Stimulated activated CD4-positive, alpha-beta T cell treated with anti-CD3 and anti-CD28 coated beads, Interleukin-4, amount 100 ng/mL, for 24 hours (primary cell): ENCODE measurements at places on chromosomes 13 and 19.

DNA sequence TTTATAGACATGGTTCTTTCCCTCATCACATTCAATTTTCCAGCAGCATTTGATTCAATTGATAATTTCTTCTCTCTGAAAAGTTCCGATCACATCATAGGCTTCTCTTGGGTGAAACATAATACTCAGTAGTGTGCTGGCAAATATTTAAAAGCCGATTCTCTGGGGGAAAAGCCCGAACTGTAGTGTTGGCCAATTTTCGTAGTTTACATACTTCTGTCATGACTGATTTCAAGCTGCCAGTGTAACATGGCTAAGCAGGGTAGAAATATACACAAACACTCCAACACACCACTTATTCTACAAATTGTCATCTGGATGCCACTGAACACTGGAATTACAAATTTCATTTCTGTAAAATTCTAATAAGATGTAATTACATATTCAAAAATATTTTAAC lies 56.1 kb upstream of the FREM2 start:
- no peak for DNase-seq

DNA sequence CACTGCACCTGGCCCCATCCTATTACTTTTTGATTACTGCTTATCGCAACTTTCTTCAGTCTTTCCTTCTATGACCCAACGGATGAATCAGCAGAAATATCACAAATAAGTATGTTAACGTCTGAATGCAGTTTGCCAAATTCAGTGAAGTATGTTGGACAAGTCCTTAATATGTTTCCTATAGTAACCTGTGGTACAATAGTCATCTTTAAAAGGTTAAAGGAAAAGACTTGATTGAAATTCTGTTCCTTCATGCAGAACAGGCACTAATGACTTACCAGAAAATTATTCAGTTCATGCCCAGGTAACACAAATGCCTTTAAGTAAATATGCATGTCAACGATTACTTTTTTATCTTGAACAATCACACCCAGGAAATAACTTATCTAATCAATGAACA lies 242.6 kb downstream of the KCTD12 start:
- no peak for DNase-seq

DNA sequence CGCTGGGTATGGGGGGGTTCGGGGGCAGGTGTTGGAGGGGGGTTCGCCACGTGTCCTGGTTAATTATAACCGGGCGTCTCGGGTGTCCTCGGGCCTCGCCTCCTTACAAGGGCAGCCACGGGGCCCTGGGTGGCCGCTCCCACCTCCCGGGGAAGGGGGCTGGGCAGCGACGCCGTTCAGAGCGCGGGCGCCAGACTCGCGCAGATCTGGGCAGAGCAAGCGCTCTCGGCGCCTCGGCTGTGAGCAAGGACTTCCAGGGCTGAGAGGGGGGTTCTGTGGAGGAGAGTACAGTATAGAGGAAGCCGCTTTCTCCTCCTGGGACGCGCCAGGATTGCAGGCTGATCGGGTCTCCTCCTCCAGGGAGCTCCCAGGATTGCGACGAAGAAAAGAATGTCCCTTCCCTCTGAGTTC lies 1.0 kb upstream of the CKM start:
- DNase-seq = no peak

- DNase-seq = no peak
Measured at GRCh38 chr13:113022745-113023574, 53.9 kb downstream of the MCF2L start.

DNA sequence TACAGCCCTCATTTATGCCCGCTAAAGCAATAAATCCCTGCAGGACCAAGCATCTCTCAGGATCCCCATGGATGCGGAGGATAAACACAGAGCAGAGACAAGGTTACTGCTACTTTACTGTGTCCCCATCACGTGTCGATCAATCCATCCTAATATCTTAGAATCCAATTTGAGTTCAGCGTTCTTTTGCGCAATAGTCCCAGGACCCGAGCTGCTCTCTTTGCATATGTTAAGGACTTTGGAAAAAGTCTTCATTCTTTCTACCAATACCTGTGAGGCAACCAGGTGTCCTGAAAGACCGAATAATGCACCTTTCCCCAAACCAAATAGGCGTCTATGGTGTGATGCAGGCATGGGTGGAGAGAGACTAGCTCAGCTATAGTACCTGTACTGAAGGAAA lies 38.0 kb upstream of the URAD start:
- no peak for DNase-seq

DNA sequence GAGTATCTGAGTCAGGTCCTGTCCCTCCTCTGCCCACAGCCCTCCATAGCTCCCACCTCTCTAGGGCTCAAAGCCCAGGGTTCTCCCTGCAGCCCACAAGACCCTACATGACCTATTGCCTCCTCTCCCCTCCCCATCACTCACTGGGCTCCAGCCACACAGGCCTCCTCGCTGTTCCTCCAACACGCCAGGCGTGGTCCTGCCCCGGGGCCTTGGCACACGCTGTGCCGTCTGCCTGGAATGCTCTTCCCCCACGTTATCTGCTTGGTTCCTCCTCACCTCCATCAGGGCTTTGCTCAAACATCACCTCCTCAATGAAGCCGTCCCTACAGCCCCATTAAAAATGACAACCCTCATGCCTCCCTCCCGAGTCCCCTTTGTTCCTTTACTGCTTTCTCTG lies 21.1 kb downstream of the PTPRS start:
- no peak for DNase-seq

DNA sequence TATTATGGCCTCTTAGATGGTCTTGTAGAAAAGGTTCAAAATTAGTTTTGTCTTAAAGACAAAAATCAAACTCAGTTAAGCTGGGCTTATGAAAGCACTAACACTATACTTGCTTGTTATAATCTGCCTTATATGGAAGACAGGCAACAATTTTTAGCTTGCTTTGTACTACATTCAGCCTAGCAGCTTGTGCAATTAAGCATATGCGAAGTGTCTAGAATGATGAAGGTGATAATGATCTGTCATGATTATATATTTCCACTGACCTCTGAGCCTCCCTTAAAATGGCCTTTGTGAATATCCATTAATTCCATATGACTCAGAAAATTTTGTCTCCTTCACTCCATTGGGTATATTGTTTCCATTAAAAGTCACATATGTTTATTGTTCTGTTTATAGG lies 834.9 kb downstream of the OLFM4 start:
- no peak for DNase-seq

DNA sequence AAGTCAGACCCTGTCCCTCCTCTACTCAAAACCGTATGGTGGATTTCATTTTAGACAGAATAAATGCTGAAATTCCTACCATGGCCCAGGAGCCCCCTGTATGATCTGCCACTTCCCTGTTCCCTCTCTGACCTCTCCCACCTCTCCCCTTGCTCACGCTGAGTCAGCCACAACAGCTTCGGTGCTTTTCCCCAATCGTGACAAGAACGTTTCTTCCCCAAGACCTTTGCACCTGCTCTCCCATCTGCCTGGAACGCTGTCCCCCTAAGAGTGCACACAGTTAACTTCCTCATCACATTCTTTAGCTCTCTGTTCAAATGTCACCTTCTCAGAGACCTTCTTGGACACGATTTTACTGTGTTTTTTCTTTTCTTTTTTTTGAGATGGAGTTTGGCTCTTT lies 2.3 kb downstream of the VRK3 start:
- DNase-seq = no peak
